ENCODE measurements at places on chromosomes 5 and 9.

DNA sequence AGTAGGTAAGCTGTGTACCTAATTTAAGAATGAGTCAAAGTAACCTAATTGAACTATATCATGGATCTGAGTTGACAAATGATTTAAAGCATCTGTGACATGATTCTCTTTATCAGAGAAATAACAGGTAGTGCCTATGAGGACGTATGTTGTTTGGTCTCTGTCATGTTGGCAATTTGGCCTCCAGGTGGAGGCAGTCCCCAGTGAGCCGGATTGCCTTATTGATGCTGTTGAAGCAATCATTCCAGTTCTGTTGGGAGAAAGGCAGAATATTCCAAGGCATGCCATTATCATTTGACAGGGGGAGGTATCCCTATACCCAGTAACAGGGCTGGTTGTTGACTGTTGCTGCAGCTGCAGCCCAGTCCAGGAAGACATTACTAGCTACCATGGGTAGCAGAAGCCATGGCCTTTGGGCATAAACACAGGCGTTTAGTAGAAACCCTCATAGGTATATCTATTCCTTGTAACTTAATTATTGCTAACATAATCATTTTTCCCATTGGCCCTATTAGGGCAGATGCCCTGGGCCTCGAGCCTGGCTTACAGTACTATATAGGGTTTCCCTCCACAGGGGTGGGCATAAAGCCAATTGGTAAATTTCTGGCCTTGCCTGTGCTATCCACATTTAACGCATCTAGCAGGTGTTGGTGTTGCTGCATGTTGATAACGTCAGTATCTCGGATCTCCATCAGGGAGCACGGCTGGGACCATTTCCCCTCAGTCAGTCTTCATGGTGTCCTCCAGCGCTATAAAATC is 12.2 kb upstream of the SLC22A4 start:
- no peak for DNase-seq

- no peak for DNase-seq
Measured at GRCh38 chr5:3004361-3005080, 253.0 kb upstream of the IRX2 start.

DNA sequence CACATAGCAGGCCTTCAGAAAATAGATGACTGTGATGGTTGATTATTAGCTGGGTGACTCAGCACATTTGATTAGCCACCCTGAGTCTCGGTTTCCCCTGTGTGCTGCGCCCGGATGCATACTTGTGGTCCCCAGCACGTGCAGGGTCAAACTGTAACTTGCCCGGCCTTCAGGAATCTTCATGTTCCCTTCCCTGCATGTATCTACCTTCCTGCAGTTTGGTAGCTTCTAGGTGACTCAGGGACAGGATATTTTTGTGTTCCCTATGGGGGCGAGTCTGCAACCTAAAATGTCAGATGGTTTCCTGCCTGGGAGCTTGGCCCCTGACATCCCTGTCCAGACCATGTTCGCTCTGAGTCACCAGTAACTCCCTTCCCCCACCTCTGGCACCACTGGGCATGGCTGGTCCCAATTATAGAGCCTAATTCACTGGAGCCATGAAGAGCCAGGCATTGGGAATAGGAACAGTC is 13.2 kb downstream of the PTGS1 start:
- no peak for DNase-seq

DNA sequence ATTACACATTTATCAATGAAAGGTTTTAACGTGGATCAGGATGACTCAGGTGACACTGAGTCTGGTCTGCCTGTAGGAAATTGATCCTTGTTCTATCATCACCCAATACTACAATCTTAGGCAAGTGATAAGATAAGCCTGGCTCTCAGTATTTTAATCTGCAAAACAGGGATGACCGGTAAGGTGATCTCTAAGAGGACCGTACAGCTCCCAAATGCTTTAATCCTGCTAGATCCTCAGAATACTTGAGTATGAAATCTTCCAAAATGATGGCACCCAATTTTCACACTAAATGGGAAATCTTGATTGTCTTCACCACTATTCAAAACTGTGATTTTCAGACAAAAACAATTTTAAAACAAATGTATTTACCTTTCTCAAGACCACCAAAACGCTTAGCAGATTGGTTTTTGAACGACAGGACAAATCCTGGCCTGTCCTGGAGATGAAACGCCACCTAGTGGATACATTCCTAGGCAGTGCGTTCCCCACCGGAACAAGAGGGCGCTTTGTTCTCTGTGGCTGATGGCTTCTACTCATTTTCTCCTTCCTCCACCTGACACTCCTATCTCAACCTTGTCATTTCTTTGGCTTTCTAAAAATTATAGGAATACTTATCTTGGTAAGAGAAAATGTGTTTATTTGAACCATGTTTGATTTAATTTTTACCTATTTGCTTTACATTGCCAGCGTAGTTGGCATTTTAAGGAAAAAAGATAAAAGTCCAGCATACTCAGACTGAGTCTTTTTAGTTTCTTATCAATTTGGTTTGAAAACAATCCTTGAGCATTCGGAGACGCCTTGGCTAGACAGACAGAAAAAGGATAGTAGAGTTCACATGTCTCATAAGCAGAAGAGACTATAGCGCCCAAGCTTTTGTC is 41.2 kb upstream of the VCAN start:
- peak; percentile 45 for DNase-seq

GRCh38 chr9:94783102-94783682 is 56.7 kb downstream of the AOPEP start:
- DNase-seq: no peak

DNA sequence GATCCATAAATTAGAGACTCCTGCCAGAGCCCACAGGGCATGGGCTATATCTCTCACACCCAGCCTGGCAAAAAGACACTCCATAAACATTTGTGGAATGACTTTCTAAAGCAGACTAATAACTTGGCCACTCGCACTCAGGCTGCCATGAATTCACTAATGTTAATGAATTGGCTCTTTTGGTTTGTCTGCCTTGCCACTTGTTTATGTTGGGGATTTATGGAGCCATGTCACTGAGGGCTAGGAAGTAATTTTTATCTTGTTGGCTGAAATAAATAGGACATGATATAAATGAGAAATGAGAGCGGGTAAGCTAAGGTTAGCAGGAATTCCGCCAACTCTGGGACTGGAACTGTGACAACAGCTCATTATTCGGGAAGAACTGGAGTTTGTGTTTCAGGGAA is 55.2 kb downstream of the DROSHA start:
- DNase-seq: no peak

- DNase-seq: no peak
Measured at GRCh38 chr5:32123058-32123805, 50.9 kb downstream of the GOLPH3 start.

DNA sequence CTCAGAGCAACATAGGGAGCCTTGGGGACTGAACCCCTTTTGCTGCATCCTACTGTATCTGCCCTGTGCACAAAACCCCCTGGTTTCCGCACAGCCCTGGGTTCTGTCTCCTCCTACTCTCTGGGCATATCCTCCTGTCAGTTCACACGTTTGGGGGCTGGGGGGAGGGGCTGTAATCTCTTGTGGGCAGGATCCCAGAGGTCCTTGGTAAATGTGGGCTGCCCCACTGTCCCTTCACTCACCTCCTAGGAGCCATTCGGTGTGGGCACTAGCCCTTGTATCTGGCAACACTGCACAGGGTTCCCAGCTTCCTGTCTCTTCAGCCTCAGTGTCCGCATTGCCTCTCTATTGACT is 271.8 kb upstream of the DMAC1 start:
- no peak for DNase-seq

GRCh38 chr5:74613283-74613682 is 27.2 kb downstream of the ENC1 start:
- no peak for DNase-seq

DNA sequence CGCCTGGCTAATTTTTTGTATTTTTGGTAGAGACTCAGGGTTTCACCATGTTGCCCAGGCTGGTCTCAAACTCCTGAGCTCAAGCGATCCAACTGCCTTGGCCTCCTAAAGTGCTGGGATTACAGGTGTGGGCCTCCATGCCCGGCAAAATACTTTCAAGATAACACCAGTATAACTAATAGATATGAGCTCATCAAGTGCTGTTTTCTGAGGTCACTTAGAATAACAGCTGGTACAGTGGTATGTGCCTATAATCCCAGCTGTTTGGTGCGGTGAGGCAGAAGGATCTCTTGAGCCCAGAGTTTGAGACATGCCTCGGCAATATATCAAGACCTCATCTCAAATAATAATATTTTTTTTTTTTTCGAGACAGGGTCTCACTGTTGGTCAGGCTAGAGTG is 30.5 kb upstream of the CREBRF start:
- no peak for DNase-seq

DNA sequence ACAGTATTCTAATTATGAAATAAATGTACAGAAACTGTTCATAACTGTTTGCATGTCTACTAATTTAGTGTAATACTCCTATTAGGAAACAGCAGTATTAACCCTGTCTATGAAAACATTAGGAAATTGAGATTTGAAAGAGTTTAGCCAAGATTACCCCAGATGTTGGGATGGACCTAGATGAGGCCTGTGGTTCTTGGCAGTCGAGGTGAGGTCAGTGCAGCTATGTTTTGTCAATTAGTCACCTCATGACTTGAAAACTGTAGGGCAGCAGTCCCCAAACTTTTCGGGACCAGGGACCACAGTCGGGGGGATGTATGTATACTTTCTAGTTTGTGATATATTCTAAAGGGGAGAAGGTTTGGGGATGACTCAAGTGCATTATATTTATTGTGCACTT is 4.7 kb downstream of the LNPEP start:
- DNase-seq: no peak

- no peak for DNase-seq
Measured at GRCh38 chr5:74393943-74394342, 246.6 kb downstream of the ENC1 start.

DNA sequence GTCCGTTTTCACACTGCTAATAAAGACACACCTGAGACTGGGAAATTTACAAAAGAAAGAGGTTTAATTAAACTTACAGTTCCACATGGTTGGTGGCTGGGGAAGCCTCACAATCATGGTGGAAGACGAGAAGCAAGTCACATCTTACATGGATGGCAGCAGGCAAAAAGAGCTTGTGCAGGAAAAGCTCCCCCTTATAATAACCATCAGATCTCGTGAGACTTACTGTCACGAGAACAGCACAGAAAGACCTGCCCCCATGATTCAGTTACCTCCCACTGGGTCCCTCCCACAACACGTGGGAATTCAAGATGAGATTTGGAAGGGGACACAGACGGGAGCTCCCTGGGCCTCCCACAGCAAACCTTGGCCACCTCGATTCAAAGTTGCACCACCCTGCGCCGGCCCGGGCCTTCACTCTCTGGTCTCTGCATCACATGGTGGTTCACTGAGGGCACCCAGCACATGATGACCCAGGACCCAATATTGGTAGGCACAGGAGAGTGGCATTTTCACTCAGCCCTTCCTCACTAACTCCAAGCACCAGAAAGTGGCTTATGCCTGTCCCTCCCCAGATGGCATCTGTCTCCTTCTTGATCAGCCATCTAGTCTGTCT is 21.0 kb upstream of the TDRD7 start:
- no peak for DNase-seq

GRCh38 chr9:76921165-76921564 is 15.3 kb upstream of the PRUNE2 start:
- no peak for DNase-seq

DNA sequence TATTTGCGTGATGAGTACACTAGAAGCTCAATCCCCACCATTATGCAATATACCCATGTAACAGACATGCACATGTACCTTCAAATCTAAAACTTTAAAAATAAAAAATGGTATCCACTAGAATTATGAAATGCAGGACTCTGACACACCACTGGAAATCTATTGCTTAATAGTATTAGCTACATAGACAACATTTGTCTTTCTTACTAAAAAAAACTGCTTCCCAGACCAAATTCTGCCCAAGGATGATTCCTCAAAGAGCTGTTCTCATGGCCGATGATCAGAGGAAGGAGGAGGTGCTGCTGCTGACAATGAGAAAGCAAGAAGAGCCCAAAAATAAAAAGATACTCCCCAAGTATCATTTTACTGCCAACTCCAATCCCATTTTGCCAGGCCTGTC is 67.2 kb downstream of the TTC39B start:
- no peak for DNase-seq

DNA sequence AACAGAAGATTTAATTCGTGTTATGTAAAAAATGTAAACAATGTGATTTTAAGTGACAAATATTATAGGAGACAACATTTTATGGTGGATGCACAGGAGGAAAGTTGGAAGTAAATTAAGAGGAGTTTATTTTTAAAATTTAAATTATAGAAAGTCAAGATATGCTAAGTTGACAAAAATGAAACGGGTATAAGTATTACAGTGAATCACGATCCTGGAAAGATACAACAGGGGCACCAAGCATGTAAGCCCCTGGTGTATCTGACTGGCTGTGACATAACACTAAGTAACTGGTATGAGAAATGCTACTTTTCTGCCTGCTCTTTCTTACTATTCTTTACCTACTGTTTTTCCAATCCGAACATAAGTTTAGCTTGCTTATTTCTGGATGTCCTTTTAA is 419.8 kb upstream of the CHD1 start:
- no peak for DNase-seq

DNA sequence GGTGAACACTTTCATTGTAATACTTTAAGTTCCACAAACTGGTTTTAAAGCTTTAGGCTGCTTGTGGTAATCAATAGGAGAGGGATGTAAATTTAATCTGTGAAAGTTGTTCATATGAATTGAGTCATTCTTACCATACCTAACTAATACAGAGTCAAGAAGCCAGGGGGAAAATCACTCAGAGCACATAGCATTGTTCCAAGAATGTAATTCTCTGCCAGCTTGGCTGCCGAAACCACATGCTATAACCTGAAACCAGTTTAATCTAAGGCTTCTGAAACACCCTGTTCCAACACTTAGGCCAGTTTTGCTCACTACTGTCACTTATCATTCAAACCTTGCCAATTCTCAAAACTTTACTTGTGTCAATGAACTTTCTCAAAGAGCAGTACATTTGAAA is 528.8 kb upstream of the GRAMD2B start:
- no peak for DNase-seq

DNA sequence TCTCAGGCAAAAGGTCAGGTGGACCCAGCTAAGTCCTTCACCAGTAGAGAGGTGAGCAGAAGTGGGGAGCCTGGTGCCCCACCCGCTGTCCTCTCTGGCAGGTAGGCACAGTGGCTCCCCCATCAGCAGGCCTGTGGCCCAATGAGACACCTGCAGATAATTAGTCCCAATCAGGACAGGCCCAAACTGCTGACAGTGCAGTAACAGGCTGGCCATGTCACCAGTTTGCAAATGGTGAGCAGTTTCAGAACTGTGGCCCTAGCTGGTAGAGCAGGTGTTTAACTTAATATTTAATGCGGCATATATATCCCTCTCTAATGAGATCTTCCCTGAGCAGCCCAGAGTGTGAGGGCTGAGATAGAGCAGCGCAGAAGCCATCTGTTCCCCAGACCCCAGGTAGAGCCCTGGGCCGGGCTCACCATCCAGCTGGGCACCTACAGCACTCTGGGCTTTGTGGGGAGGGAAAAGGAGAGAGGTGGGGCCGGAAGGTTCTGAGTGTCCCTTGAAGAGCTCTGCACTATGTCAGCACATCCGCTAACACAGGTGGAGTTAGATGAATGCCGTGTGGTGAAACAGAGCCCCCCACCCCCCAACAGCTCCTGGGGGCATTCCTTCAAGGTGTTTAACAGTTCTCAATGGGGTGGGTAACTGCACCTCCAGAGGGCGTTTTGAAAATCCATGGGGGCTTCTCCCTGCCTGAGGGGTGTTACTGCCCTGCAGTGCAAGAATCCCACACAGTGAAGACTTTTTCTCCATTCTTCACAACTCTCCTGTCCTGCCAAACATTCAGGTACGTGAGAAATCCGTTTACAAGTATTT is 120.5 kb downstream of the PAX5 start:
- no peak for DNase-seq

GRCh38 chr5:80967500-80968181 is 7.5 kb downstream of the RASGRF2 start:
- no peak for DNase-seq
